ENCODE measurements at places on chromosomes 2 and 18.

GRCh38 chr2:178550352-178550751 lies 70.1 kb downstream of the PLEKHA3 start:
- DNase-seq = no peak

GRCh38 chr2:129667577-129667976 lies 311.9 kb upstream of the RAB6C start:
- no peak for DNase-seq

DNA sequence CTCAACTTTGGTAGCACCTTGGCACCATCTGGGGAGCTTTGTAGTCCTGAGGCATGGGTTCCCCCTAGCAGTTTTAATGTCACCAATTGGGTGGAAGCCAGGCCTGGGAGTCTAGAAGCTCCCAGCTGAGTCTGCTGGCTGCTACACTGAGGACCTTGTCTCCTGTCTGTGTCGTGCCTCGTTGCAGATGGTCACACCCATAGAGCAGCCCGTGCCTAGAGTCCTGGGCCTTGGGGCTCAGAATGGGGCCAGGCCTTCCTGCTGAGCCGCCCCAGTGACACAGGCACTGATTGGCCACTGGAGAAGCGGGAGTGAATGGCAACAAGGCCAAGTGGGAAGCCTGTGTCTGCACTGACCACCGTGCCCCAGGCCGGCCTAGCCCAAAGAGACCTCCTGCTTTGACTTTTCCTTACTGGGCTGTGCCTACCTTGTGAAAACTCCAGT lies 113.2 kb downstream of the SH3RF3 start:
- DNase-seq = no peak

- no peak for DNase-seq
Measured at GRCh38 chr18:72700961-72701710, 157.0 kb upstream of the CBLN2 start.

DNA sequence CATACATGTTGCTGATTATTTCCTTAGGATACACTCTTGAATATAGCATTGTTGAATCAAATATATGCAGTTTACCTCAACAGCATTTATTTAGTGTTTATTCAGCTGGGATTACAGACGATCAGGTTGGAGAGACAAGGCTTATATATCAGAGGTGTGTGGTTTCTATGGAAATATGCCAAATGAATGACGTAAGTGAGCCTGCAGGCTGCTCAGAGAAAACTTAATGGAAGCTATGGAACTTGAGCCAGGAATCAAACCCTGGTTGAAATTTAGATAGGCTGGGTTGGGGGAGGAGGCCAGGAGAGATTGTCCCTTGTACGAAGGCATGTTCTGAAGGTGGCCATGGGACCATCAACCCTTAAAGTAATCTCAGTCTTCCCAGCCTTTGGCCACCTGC lies 79.5 kb downstream of the INPP4A start:
- DNase-seq = no peak

- DNase-seq = no peak
Measured at GRCh38 chr2:119472749-119473148, 41.1 kb downstream of the TMEM37 start.

DNA sequence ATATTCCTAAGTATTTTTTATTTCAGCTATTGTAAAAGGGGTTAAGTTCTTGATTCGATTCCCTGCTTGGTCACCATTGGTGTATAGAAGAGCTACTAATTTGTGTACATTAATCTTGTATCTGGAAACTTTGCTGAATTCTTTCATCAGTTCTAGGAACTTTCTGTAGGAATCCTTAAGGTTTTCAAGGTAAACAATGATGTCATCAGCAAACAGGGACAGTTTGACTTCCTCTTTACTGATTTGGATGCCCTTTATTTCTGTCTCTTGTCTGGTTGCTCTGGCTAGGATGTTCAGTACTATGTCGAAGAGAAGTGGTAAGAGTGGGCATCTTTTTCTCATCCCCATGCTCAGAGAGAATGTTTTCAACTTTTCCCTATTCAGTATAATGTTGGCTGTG lies 252.7 kb downstream of the NR4A2 start:
- no peak for DNase-seq

DNA sequence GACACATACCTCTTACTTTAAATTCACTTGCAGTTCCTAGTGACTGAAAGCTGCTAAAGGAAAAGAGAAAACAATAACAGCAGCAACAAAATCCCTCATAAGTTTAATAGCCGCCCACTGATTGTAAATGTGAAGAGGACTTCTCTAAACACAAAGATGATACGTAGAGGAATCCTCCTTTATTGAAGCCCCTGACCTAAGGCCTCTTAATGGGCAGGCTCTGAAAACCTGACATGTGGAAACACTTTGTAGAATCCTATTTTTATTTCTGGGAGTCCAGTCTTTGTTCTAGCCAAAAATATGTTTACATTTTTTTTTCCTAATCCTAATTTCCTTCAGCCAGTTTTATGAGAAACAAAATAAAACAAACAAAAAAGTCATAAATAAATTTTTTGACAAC lies 1277.7 kb upstream of the CELF4 start:
- no peak for DNase-seq

GRCh38 chr2:24016376-24016761 lies 6.5 kb downstream of the MFSD2B start:
- no peak for DNase-seq

DNA sequence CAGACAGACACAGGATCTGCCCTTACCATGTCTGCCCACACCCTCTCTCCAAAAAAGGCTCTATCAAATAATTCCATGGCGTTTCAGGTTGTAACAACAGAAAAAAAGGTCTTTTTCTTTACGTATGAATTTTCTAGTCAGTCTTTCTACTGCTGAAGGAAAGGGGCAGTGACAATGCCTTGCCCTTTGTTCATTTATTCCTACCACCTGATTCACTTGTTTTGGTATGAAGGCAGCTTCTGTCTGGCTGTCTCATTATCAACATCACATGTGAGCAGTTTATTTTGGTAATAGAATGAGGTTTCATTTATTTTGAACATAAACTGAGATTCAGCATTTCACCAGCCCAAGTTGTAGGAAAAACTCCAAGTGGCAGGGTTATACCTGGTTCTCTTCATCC lies 94.3 kb upstream of the KLF7 start:
- no peak for DNase-seq

GRCh38 chr2:30862054-30862651 lies 54.9 kb upstream of the CAPN13 start:
- DNase-seq = peak; percentile 8

DNA sequence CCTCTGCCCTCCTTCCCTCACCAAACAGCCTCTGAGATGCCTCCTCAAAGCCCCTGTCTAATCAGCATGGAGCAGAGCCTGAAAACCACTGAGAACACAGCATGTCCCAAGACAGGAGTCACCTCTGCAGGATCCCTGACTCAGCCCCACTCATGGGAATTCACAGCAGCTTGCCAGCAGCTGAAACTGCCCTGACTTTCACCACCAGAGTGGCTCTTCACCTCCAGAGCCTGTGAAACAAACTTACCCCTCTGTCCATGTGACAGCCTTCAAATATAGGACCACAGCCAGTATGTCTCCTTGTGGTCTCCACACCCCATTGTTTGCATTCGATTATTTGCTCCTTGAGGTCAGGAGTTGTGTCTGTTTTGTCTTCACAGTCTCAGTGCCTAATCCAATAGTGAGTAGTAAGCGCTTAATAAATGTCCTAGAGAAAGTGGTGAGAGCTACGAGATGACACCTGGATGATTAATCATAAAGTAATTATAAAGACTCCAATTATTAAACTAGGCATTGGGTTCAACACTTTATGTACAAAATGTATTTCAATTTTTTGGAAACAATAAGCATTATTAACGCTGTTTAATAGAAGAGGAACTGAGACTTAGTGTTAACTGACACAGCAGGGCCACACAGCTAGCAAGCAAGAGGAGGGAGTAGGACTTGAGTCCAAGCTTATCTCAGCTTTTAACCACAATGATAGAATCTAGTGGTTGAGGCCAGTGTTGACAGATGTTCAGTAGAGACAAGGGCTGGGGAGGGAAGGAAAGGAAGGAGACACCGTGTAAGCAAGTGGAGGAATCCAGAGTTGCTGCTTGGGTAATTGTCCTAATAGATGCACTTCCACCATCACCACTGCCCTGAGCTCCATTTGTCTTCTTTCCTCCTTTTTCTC lies 358.7 kb upstream of the TNP1 start:
- no peak for DNase-seq

- DNase-seq = no peak
Measured at GRCh38 chr2:143632751-143633374, 503.6 kb downstream of the ARHGAP15 start.

DNA sequence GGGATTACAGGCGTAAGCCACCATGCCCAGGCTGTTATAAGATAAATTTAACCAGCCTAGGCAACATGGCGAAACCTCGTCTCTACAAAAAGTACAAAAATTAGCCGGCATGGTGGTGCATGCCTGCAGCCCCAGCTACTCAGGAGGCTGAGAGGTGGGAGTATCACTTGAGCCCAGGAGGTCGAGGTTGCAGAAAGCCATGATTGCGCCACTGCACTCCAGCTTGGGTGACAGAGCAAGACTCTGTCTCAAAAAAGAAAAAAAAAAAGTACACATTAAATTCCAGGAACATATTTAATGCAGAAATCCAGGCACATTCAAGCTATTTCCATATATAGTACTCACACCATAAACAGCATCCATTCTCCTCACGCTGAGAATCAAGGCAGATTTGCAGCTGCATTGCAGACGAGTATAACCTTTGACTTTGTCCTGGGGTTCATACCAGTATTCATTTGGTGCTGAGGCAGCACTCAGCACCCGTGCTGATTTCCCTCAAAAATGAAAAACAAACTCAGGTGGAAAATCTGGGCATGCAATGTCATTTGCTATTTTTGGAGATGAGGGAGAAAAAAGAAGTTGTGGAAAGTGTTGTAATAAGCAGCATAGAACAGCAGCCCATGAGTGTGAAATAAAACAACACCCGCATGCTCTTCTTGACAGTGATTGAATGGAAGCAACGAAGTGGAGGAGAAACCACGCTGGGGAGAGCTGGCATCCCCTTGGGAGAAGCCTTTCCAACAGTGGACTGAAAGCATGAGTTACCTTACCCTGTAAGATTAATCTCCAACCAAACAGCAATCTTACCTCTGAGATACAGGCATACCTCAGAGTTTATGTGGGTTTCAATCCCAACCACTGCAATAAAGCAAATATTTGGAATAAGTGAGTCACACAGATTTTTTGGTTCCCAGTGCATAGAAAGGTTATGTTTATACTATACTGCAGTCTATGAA lies 46.8 kb upstream of the ANXA4 start:
- DNase-seq = no peak

DNA sequence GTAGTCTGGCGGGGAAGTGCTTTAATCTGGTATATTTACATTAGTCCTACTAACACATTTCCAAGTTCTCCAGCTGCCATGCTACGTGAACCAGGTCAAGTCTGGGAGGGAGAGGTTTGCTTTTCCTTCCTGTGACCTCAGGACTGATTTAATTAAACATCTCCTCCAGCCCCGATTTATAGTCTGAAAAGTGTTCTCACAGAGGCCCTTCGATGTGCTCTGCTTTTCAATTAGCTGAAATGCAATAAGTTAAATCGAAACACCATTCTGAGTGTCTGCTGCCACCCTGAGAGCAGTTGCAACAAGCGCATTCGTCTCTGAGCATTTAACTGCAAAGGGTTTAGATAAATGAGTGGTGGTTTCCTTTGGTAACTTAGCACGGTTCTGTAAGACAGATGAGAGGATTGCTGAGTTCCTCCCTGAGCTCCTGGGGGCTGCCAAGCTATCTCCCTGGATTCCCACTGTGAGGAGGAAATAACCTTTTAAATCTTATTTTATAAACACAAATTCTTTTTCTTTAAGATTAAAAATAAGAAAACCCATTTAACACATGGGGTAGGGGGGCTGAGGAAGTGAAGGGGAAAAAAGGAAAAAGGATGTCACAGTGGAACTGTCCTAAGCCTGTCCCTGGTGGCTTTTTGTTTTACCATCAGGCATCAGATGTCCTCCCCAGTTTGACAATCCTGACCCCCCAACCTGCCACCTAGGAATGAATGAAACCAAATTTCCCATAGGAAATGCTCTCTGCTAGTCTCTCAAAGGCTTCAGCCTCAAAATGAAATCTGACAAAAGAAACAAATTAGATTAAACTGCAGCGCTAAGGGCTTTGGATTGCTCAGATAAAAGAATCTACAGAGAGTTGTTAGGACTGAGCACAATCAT lies 56.5 kb upstream of the CREB1 start:
- DNase-seq = no peak

GRCh38 chr2:43133708-43134570 lies 92.5 kb downstream of the ZFP36L2 start:
- peak; percentile 63 for DNase-seq

- no peak for DNase-seq
Measured at GRCh38 chr18:9753846-9754245, 45.7 kb downstream of the RAB31 start.

DNA sequence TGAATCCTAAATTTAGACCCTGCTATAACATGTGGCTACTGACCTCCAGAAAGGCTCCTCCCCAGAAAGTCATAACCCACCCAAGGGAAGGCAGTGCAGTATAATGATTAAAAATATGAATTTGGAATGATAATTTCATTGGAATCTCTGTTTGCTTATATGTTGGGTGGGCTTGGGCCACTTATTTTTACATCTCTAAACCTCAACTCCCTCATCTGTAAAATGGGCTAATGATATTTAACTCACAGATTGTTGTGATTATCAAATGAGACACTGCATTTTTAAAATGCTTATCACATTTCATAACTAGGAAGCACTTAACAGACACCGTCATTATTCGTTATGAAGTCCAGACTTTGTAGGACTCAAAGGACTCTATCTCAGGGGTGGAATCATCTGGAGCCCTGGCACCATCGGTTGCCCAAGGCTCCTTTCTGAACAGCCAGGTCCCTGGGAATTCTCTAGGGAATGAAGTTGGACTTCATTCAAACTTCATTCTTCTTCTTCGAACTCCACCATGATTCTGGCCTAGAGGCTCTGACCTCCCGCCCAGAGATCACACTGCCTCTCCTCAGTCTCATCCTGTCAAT lies 33.1 kb upstream of the RMDN2 start:
- DNase-seq = no peak

GRCh38 chr2:127463155-127463991 lies 45.1 kb downstream of the PROC start:
- no peak for DNase-seq

GRCh38 chr2:138652378-138652777 lies 127.8 kb downstream of the NXPH2 start:
- no peak for DNase-seq

DNA sequence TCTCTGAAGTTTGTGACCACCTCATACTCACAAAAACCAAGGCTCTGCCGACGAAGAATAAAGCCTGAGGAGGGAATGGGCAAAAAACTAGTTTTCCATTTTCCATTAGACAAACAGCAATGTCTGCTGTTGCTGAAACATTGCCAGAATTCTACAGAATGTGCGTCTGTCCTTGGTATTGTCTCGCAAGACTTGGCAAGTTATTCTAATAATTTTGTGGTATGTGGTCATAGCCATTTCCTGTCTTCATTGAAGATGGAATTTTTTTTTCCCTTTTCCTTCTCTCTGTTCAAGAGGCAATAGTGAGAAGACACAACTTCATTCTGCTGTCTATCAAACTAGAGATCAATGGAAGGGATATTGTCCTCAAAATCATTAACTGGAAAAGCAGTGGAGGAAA lies 296.1 kb downstream of the RND3 start:
- no peak for DNase-seq

All from activated T-cell treated with anti-CD3 and anti-CD28 coated beads for 1 hour (primary cell).